ENCODE measurements at places on chromosomes 6 and 20.
A peak's percentile ranks its signal among the peaks of the same experiment; 100 is the strongest.

- DNase-seq = no peak
Measured at GRCh38 chr6:53833155-53833554, 38.4 kb downstream of the LRRC1 start.

GRCh38 chr6:140546640-140547039 lies 1172.2 kb upstream of the CITED2 start:
- no peak for DNase-seq

DNA sequence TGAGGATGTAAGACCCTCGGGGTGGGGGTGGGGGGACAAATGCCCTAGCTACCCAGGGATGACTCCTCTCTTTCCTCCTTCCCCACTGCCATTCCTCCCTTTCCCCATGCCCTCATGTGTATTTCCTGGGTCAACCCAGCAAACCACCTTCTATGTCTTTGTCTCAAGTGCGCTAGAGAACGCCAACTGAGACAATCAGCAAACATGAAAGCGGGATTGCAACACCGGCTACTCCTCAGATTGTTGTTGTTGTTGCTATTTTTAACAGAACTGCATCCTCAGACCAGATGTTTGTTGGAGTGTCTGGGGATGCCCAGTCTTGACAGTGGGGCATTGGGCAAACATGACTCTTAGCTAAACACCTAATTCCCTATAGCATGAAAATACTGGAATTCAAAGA lies 39.3 kb upstream of the HIVEP1 start:
- DNase-seq = no peak

DNA sequence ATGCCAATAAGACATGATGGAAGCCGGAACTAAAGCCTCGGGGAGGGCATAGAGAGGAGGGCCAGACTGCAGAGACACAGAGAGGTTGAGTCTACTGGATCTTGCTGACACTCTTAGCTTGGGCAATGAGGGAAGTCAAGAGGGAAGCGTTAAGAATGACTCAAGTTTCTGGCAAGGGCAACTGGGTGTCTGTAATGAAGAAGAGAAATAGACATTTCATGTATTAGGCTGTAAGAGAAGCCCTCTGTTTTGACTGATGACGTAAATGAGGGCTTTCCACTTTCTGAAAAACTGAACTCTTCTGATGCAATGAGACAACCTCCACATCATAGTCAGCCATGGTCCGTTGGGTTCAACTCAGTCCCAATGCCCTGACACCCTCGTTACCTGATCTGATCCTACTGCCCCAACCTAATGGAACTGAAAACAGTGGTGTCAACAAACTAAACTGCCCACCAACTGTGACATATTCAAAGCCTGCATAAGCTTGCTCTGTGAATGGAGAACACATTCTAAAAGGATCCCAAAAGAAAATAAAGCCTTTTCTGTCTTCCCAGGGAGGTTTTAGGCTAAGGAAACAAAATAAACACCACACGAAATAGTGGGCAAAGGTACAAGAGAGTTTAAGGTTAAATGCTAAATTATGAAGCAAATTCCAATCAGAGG lies 45.8 kb upstream of the PNRC1 start:
- peak; percentile 50 for DNase-seq

- no peak for DNase-seq
Measured at GRCh38 chr6:21437581-21437980, 156.0 kb upstream of the SOX4 start.

GRCh38 chr20:42018979-42019378 lies 400.8 kb upstream of the CHD6 start:
- no peak for DNase-seq

DNA sequence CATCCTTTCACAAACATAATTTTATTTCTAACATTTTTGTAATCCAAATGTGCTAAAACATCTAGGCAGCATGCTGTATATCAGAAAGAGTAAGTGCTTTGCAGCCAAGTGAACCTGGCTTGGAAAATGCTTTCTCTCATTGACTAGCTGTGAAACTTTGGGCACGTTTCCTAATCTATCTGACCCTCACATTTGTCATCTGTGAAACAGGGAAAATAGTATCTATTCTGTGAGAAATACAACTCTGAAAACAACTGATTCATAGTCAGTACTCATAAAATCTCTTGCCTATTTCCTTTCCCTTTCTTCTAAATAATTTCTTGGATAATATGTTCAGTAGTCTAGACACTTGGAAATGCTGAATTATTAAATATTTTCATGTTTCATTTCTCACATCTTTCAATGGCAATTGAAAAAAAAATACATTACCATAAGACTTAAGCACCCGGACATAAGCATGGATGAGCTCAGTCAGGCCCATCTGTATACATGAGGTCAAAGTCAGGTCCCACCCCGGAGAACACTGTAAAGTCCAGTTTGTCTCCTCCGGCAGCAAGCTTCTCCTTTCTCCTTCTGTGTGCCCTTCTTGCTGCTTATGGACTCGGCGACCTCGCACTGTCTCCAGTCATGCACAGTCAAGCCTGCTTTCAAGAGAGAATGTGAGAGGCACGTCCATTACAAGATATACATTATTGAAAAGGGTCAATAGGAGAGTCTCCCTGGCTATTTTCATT lies 455.0 kb upstream of the SOX4 start:
- DNase-seq = no peak

GRCh38 chr6:168562576-168563151 lies 121.7 kb downstream of the SMOC2 start:
- no peak for DNase-seq

GRCh38 chr6:32943864-32944649 lies 3.2 kb upstream of the HLA-DMB start:
- no peak for DNase-seq

DNA sequence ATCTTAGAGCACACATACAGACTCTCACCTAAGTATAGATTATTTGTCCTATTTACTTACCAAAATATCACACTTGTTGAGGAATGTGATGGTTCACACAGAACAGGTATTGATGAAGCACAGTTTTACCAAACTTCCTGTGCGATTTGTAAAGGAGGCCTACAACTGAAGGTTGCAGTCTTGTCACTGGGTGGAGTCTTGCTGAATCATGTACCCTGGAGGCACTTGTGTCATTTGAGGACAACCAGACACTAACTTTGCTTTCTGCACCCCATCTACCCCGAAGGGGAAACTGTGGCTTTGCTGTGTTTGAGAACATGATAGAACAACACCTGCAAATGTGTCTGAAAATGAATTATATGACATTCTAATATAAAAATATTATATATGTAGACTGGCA lies 32.4 kb upstream of the HINT3 start:
- DNase-seq = no peak

- no peak for DNase-seq
Measured at GRCh38 chr6:170257376-170257775, 33.5 kb downstream of the DLL1 start.

- DNase-seq = peak; percentile 86
Measured at GRCh38 chr6:18405477-18406293, 18.5 kb downstream of the RNF144B start.

DNA sequence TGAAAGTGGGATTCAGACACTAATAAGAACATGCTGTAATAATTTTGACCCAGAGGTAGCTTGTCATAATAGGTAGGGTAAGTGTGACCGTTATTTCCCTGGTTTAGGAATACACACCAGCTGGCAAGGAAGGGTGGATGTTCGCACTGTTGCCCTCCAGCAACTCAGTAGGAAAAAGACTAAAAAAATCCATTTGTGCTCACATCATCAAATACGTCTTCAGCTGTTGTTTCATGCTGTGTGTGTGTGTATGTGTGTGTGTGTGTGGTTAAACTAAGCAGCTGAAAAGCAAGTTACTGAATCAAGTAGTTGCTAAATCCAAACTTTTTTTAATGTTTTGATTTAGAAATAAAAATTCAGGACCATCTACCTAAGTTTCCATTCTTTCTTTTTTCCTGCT lies 218.7 kb downstream of the TRDN start:
- no peak for DNase-seq

DNA sequence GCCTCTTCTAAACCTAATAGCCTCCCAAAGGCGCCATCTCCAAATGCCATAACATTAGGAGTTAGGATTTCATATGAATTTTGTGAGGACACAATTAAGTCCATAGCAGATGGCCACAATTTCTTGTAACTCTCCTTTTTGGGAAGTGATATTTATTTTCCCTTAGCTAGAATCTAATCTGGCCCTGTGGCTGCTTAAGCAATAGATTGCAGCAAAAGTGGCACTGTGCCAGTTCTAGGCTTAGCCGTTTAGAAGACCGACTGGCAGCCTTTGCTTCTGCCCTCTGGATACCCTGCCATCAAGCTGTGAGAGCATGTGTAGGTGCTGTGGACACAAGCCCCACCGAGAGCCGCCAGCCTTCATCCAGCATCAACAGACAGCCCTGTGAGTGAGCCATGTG lies 15.9 kb upstream of the ADGB start:
- no peak for DNase-seq

- no peak for DNase-seq
Measured at GRCh38 chr6:81988446-81988845, 236.0 kb upstream of the TENT5A start.

- DNase-seq = no peak
Measured at GRCh38 chr6:167285077-167285770, 5.9 kb upstream of the UNC93A start.

- no peak for DNase-seq
Measured at GRCh38 chr20:50590348-50590664, 80.1 kb downstream of the PTPN1 start.

DNA sequence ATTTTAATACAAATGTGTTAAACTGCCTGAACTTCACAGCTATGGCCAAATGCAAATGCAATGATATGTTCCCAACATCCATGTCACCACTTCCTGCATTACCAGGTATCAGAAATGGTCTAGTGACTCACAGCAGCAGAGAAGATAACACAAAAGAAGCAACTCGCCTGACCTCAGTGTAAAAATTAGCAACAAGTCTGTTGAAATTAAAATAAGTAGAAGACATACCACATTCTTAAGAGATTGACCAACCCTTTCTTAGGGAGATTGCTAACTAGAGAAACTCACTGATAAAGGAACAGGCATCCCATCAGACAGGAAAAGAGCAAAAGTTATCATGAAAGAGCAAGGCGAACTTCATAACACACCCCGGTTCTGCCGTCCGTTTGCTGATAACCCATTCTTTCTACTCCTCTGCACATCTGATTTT lies 45.1 kb downstream of the RNASET2 start:
- no peak for DNase-seq

DNA sequence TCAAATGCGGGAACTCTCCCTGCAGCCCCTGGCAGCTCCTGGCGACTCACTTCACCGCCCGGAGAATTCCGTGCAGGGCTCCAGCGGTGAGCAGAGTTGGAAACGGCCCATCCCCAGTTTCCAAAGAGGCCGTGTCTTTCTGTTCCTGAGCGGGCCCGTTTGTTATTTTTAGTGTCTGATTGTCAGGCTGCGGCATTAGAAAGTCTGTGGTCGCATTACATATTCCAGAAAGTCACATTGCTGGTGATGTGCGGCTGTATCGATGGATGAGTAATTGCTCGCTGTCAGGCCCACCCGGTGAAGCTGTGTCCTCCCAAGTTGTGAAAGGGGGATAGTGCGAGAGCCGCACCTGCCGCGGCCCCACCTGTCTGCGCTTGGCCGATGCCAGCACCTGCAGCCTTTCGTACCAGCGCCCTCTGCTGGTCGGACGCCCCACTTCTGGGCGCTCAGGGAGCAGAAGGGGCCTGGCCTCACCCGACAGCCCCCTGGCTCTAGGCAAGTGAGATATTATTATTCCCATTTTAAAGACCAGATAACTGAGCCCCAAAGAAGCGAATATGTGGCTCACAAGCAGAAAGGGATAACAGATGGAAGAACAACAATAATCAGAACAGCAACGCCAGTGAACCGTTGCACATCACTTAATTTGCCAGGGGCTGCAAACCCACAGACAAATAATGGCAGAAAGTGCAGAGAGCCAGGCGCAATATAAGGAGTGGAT lies 244.9 kb downstream of the TSHZ2 start:
- DNase-seq = no peak

DNA sequence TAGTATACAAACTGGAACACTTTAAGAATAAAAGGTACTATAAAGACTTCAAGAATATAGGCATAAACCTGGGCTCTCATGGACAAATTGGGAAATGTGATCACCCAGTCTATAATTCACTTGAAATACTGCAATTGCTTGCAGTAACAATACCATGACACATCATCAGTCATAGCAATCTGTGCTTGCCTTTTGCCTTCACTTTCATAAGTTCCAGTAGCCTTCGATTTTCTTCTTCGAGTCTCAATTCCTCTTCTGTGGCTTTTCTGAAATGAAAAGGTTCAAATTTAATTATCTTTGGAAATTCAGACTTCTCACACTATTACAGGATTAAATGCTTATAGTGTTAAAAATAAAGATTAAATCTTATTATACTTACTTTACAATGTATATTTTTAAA lies 96.3 kb upstream of the ZBTB24 start:
- no peak for DNase-seq
